ENCODE measurements at places on chromosomes 12 and 14. TPM values are rescaled to one million over a fixed set of nuclear protein-coding genes. Genes with fewer than 3 reads are reported as not detected.

RNASE1 gene
- 0.98 TPM for total RNA-seq

KRT71 gene
- not detected for total RNA-seq

RNASE2 gene
- total RNA-seq = not detected

MYF5 gene
- not detected for total RNA-seq

CRACR2A gene
- 25.8 TPM for total RNA-seq

HOXC6 gene
- total RNA-seq = under 0.01 TPM

RAPGEF3 gene
- total RNA-seq = 8.3 TPM

ZNF891 gene
- 0.54 TPM for total RNA-seq

RNF212B gene
- not detected for total RNA-seq

GDF3 gene
- 1.2 TPM for total RNA-seq

TCL1A gene
- not detected for total RNA-seq

ACSM4 gene
- total RNA-seq = not detected

PLEKHD1 gene
- total RNA-seq = under 0.01 TPM

NFYB gene
- 18.1 TPM for total RNA-seq

E2F7 gene
- 2.4 TPM for total RNA-seq

NRL gene
- total RNA-seq = 0.69 TPM

PLEKHG7 gene
- not detected for total RNA-seq

ASPG gene
- total RNA-seq = not detected

GARIN6 gene
- not detected for total RNA-seq

KRT82 gene
- total RNA-seq = not detected

CEBPE gene
- not detected for total RNA-seq

LAG3 gene
- total RNA-seq = 0.22 TPM

CLEC12A gene
- not detected for total RNA-seq

CCDC60 gene
- not detected for total RNA-seq

GPRC5A gene
- 0.60 TPM for total RNA-seq

PIANP gene
- total RNA-seq = not detected

FCF1 gene
- total RNA-seq = 19.6 TPM

CD27 gene
- total RNA-seq = not detected

CFAP54 gene
- total RNA-seq = 8.4 TPM

CPNE6 gene
- total RNA-seq = not detected

PRB2 gene
- not detected for total RNA-seq

All from dermis lymphatic vessel endothelial cell (primary cell).